ENCODE measurements at places on chromosomes 1 and 21.

- H3K27ac ChIP-seq = no peak overlapping the region
- no peaks in the 10 kb centered on the region for H3K36me3 ChIP-seq
- no peak for DNase-seq
- no peak overlapping the region for H3K4me3 ChIP-seq
Measured at GRCh38 chr1:91572044-91572443, 71.4 kb downstream of the CDC7 start.

DNA sequence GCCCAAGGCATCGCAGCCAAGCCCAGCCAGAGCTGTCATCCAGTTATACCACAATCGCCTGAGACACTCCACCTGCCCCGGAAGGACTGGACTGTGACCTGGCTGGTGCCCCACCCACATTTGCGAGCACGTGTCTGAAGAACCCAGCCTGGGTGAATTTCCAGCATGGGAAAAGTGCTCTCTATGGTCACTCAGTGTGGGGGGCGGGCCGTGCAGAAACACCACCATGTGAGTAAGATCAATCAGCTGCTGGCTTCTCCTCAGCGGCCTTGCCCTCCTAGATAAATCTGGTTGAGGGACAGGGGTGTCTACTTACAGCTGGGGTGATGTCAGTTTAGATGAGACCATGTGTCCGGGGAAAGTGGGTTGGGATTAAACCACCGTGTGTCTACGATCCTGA is 44.8 kb downstream of the URB1 start:
- H3K4me1 ChIP-seq = no peaks in the 10 kb centered on the region
- no peak overlapping the region for H3K27ac ChIP-seq
- no peaks in the 10 kb centered on the region for H3K36me3 ChIP-seq
- no peaks in the 10 kb centered on the region for H3K27me3 ChIP-seq
- no peak overlapping the region for H3K4me3 ChIP-seq
- DNase-seq = no peak

DNA sequence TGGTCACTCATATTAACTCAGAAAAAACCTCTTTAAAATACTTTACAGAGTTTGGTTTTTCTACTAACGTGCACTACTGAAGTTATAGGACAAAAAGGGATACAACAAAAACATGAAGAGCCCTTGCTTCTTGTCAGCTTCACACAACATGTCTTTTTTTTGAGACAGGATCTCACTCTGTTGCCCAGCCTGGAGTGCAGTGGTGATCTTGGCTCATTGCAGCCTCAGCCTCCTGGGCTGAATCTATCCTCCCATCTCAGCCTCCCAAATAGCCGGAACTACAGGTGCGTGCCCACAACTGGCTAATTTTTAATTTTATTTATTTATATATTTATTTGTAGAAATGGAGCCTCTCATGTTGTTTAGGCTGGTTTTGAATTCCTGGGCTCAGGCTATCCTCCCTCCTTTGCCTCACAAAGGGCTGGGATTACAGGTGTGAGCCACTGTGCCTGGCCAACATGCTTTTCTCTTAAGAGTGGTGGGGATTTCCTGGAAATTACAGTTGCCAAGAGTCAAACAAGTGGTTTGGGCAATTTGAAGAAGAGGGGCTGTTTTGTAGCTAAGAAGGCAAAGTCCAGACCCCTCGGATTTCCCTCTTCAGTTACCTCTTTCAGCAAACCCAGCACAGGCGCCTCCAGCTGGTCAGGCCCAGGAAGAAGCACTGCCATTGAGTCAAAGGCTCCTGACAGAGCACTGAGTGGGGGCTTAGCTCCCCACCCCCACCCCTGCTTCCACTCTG is 6.4 kb upstream of the SMPDL3B start:
- DNase-seq = no peak
- no peak overlapping the region for H3K4me3 ChIP-seq
- H3K27ac ChIP-seq = no peak overlapping the region
- no peaks in the 10 kb centered on the region for H3K4me1 ChIP-seq
- H3K36me3 ChIP-seq = no peaks in the 10 kb centered on the region

DNA sequence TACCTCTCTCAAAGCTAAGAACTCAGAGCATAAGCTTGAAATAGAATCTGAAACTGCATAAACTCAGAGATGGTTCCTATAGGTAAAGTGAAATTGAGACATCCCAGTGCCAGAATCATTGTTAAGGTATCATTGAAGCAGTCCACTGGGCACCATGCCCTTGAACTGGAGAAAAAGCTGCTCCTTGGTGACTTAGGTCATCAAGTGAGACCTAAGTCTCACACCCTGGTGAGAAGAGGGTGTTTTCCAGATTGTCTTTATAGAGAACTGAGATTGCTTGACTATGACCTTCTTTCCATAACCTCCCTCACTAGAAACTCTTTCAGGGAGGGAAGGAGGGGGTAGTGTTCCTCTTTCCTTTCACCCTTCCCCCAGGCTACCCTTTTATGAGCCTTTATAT is 9.4 kb upstream of the ATP6V1G3 start:
- H3K36me3 ChIP-seq = no peaks in the 10 kb centered on the region
- H3K4me1 ChIP-seq = no peaks in the 10 kb centered on the region
- no peak overlapping the region for H3K4me3 ChIP-seq
- no peak overlapping the region for H3K27ac ChIP-seq

GRCh38 chr1:29363536-29363935 is 127.2 kb downstream of the PTPRU start:
- no peaks in the 10 kb centered on the region for H3K36me3 ChIP-seq
- no peaks in the 10 kb centered on the region for H3K27me3 ChIP-seq
- H3K4me3 ChIP-seq = no peak overlapping the region
- H3K4me1 ChIP-seq = no peaks in the 10 kb centered on the region
